ENCODE measurements at places on chromosomes 4 and X.

GRCh38 chr4:108540536-108540935 is 79.8 kb upstream of the RPL34 start:
- no peak for DNase-seq

DNA sequence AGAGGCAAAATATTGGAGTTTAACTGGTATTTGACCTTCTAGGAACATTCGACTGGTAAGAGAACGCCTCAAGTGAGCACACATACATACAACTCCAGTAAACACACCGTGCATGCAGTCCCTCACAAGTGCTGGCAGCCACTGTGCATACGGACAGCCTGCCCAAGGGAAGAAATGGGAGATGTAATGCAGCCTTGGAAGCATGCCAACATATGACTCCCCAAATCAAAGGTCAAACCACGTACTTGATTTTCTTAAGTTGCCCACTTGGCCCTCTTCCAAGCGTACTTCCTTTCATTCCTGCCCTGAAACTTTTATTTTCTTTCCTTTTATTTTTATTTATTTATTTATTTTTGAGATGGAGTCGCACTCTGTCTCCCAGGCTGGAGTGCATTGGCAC is 206.6 kb downstream of the SPRY1 start:
- DNase-seq = no peak

DNA sequence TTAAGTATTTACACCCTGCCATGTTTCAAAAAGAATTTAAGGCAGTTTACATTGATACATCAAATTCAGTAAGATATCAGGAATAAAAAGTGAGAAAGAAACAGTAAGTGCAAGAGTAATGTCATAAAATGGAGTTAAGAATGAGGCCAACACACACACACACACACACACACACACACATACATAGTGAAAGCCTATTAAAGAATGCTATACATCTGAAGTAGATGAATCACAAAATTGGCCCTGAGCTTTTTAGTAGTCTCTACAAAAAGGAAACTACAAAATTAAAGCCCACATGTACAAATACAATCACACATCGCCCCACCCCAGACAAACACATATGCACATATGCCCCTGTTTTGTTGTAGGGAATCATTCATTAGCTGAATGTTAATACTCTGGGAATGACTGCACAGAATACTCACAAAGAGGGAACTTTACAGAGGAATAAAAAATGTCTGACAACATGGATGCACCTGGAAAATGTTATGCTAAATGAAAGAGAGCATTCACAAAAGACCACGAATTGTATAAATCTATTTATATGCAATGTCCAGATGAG is 428.8 kb downstream of the IL15 start:
- no peak for DNase-seq

- DNase-seq = peak; percentile 1
These were observed 768 bp downstream of the MID2 start for GRCh38 chrX:107826238-107827029.

DNA sequence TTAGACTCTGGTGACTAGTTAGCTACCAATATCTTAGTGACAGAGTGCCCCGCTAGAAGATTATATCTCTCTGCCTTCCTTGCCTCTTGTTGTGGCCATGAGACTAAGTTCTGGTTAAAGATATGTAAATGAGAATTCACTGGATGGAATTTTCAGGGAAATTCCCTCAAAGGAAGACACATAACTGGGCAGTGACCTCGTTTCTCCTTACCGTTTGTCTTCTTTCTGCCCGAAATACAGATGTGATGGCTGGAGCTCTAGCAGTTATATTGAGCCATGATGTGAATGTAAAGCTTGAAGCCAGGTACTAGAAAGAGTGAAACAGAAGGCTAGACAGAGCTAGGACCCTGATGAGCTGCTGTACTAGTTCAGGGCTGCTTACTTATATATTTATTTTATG is 80.5 kb downstream of the FHDC1 start:
- DNase-seq = no peak

DNA sequence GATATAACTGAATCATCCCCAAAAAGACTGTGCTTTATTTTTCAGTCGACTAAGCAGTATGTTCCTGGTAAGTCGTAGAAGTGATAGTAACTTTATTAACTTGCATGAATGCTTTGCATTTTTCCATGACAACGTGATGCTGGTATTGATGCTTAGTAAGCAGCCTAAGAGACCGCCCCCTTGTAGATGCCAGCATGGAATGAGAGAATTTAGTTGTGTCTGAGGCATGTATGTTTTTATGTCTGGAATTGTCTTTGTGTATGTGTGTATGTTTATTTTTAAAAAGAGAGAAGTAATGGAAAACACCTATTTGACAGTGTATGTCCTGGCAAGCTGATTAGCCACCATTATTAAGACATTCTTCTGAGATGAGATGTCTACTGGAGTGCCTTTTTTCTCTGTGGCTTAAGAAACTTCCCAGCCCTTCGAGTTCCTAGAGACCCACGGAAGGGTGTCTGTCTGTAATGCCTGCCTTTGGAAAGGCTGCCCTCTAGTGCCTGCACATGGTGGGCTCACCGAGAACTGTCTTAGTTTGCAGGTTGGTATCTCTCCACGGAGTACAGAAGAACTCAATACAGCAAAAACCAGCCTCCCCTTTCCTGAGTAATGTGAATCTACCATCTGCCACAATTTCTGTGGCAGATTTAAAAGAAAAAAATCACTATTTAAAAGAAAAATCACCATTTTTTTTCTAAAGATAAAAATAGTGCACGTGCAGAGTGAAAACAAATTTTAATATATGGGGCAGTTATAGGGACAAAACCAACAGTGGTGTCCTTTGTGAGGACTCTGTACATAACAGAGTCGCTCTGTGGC is 85.9 kb downstream of the AASDH start:
- DNase-seq = peak; percentile 35
